ENCODE measurements at places on chromosomes 7 and 10.

DNA sequence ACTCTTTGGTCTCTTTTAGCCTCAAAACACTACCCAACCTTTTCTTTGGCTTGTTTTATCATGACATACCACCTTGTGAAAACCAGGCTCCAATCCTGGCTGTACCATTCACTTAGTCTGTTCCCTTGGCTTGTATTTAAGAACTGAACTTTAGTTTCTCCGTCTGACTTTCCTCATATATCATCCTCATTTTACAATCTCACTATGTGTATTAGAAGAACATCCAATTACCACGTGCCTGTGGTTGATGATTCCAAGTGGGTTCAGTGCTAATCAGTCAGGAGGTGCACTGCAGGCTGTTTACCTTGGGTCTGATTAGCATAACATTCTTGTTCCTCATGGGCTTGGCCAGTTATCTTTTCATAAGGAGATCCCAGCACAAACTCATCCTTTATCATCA is 144.8 kb upstream of the KLF14 start:
- DNase-seq = no peak

GRCh38 chr7:81937091-81937490 is 167.2 kb upstream of the HGF start:
- DNase-seq = no peak

- no peak for DNase-seq
These were observed 105.6 kb upstream of the HABP2 start for GRCh38 chr10:113447278-113447677.

- no peak for DNase-seq
These were observed 66.1 kb downstream of the LSMEM1 start for GRCh38 chr7:112546723-112547513.

DNA sequence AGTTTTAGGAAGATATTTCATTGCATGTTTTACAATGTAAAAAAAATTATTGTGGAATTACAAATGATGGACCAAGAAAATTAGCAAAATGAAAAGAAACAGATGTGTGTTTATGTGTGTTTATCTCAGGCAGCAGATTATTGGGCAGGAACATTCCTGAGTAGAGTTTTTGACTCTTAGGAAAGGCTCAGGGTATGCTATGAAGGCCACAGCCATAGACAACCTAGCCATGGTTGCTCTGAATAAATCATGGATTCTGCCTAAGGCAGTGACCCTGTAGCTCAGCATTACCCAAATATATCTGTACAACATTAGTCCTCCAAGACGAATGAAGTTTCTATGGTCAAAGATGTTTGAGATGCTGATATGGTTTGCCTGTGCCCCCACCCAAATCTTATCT is 298.3 kb downstream of the PTEN start:
- DNase-seq = no peak
